ENCODE measurements at places on chromosomes 13 and 19. TPM values are rescaled to one million over a fixed set of nuclear protein-coding genes. Genes with fewer than 3 reads are reported as not detected.
A peak's percentile ranks its signal among the peaks of the same experiment; 100 is the strongest.

GNG14 gene
- not detected for polyA plus RNA-seq

DCLK1 gene
- 105 TPM for polyA plus RNA-seq

FAM216B gene
- not detected for polyA plus RNA-seq

DNA sequence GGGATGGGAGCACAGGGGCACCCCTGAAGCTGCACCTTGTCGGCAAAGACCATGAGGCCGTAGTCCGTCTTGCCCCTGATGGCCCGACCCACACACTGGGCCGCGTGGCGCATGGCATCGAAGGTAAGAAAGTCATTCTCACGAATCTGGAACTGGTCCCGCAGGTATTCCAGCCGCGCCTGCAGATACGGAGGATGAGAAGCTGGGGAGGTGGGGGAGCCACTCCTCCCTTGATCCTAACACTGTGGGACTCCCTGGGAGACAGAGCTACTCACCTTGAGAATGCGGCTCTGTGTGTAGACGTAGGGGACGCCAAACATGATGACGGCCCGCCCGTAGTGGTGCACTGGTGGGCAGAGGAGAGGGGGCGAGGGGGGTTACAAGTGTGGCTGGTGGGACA, 11.9 kb downstream of the KLC3 start:
- DNase-seq: no peak

DNA sequence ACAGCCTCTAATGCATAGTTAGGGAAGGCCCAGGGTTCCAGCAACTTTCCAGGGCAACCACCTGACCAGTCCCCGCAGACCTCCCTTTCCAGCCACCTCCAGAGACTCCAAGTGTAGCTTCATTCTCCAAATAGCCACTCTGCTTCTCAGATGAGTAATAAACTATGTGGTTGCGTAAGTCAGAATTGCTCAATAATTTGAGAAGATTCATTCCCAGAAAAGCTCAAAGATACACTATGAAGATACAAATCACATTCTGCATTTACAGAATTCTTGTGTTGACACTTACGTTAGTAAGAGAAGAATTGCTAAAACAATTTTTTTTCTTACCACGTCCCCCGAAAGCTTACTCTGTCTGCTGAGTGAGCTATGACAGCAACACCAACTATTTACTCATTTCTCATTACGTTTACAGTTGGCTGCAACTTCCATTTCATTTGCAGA, 8.2 kb upstream of the LATS2 start:
- peak; percentile 64 for DNase-seq
